Fibroblast of skin of right quadriceps (primary cell): ENCODE measurements at places on chromosomes 1 and 21.

DNA sequence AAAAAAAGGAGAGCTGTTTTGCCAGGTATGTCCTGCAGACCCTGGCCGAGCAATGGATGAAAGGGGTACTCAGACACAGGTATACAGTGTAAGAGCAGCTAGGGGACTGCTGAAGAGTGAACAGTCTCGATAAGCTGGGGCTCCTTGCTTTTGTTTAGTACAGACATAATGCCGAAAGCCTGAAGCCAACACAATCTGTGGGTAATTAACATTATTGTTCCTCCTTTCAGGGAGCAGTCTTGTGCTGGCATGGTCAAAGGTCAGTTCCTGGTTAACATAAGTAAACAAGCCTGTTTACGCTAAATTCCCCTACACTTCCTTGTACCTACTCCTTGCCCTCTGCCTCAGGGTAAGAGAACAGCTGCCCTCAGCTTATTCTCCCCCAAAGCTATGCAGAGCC, 272.3 kb upstream of the ST6GALNAC5 start:
- DNase-seq = no peak

GRCh38 chr1:150974580-150975478, at the start of gene CERS2:
Gene CERS2 (minus strand): TSS chr1:150974835. CDS start chr1:150969090, 5,745 bp downstream.
- peak; percentile 84 for DNase-seq

DNA sequence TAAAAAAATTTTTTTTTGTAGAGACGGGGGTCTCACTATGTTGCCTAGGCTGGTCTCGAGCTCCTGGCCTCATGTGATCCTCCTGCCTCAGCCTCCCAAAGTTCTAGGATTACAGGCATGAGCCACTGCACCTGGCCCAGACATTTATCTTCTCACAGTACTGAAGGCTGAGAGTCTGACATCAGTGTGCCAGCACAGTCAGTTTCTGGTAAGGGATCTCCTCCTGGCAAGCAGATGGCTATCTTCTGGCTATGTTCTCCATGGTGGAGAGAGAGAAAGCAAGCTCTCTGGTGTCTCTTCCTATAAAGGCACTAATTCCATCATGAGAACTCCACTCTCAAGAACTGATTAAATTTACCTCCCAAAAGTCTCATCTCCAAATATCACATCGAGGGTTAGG, 57.8 kb upstream of the C1orf185 start:
- no peak for DNase-seq

DNA sequence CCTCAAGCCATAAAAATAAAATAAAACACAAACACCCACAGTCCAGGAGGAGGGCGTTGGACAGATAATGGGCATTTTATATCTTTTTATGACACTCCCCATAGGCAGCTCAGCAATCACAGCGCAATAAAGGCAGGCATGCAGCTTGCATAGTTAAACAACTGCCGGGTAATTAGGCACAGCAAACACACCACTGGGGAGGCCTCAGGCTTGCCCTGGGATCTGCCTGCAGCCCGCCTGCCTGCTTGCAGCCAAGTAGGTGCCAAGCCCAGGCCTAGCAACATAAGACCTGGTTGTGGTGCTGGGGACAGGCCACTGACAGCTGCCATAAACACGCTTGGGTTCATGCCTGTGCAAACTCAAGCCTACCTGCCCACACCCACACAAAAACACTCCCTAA, 54.2 kb downstream of the DMAP1 start:
- DNase-seq = no peak

DNA sequence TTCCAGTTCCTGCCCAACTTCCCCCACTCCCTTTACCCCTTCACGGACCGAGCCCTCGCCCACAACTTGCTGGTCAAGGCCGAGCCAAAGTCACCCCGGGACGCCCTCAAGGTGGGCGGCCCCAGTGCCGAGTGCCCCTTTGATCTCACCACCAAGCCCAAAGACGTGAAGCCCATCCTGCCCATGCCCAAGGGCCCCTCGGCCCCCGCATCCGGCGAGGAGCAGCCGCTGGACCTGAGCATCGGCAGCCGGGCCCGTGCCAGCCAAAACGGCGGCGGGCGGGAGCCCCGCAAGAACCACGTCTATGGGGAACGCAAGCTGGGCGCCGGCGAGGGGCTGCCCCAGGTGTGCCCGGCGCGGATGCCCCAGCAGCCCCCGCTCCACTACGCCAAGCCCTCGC, 42.1 kb upstream of the ARHGEF16 start:
- DNase-seq = no peak

DNA sequence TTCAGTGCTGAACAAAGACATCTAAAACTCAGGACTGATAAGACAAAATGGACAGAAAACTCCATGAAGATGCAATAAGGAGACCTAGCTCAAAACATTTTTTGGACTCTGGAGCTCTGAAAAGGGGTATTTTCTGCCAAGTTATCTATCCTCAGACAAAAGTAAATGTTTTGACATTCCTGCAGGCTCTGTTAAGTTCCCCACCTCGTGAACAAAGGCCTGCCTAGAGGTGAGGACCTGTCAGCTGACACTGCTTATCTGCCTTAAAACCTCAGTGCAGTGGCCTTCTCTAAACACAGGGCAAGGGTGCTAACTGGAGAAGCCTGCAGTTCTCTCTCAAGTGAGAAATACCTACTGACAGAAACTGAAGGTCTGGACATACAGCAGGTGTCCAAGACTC, 41.1 kb downstream of the COLGALT2 start:
- DNase-seq = no peak

DNA sequence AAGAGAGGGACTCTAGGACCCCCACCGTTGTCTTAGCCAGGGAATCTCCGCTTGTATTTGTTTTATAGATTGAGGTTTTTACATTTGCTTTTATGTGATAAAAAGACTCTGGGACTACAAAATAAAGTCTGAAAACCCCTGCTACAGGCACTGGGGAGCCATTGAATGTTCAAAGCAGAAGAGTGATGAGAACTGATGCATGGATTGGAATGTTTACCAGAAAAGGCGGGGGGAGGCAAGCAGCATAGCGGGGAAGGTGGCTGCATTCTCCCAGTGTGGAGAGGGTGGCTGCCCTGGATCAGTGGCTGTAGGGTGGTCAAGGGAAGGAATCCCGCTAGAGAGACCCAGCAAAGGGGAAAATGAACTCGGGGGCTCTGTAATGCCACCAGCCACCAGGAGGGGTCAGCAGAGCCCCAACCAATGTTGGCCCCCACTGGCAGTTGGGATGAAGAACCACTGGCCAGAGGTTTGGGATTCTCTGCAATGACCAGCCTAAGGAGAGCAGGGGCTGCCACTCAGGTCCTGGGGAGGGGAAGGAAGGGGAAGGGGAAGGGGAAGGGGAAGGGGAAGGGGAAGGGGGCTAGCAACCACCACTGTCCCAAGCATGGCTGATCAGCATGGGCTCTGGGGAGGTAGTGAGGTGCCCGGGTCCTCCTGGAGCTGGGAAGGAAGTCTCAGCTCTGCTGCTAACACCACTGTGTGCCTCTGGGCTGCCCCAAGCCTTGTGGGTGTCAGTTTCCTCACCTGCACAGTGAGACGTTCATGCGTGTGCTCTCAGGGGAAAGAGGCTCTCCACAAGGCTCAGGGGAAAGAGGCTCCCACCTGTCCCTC, 19.2 kb upstream of the PEF1 start:
- peak; percentile 32 for DNase-seq

GRCh38 chr1:153348511-153349362, at the start of gene PGLYRP4:
Gene PGLYRP4 (minus strand): TSS chr1:153348841. CDS start chr1:153347932, 909 bp downstream.
- no peak for DNase-seq

- DNase-seq = no peak
Observed at GRCh38 chr21:18146820-18147219, 97.8 kb upstream of the CHODL start.

DNA sequence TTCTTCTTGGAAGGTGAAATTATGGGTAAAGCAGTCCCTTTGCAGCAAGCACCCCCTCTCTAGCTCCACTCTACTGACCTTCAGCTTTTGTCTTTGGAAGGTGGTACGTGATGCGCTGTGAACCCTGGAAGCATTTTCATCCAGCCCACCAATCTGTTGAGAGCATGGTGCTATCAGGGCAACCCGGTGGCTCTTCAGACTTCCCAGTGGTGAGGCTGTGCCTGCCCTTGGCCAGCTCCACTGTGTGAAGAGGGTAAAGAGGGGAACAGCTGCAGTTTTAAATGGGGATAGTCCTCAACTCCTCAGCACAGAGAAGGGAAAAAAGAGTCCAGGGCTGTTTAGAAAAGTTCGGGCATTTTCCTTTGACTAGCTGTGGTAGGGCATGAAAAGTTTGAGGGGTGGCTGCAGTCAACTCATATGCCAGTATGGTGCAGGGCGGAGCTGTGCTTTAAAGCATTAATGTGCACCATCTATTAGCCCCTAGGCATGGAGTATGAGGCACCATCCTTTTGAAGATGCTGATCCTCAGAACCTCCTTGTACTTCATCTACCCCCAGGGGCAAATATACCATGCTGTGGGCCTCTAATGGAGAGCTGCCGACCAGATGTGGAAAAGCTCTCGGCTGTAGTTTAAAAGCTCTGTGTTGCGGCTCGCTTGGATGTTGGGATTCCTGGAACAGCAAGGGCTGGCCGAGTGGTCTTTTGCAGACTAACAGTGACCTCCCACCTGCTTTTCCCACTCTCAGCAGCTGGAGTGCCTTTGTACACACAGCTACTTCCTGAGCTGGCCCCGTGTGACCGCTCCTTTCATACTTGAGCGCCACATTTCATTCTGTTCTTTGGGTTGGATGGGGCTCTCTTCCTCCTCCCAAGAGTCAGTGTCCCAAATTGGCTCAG, 123.0 kb downstream of the PEX14 start:
- no peak for DNase-seq

DNA sequence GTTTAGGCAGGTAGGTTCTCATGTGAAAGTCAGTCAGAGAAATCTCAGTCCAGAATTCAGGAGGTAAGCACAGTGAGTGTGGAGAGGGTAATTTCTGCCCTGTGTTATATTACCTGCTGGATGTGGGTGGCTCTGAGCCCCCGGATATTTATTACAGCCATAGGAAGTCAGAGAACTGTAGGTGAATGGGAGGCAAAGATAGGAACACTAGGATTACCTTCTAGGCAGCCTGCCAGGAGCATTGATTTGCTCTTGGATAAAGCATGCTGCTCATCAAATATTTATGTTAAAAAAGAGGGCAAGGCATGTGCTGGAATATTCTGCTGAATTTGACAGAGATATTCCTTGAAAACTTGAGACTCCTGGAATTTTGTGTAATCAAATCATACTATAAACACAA, 8.5 kb downstream of the GNG12 start:
- DNase-seq = no peak

DNA sequence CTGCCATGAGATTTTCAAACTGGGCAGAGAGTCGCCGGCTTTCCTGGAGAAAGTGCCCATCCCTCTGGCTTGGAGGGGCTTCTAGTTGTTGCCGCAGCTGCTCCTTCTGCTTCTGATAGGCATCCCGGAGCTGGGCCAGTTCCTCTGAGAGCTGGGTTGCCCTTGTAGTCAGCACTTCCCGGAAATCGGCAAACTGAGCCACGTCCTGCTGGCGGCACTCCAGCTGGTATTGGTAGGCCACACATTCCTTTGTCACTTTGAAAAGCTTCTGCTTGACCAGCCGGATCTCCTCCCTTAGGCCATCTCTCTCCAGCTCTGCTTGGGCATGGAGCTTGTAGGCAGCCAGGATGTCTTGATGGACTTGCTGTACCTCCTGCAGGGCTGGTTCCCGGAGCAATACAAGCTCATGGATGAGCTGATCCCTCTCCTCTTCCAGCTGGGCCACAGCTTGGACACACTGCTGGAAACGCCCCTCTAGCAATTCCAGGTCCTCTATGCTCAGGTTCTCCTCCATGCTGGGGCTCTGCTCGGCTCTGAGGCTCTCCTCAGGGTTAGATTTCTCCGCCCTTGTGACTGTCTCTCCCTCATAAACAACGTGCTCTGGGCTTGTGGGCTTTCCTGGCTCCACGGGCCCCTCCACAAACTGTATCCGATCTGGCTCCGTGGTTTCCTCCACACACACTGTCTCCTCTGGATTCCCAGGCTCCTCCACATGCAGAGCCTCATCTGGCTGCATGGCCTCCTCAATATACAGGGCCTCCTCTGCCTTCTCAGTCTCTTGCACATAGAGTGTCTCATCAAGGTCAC, 7.3 kb downstream of the SYNC start:
- DNase-seq = peak; percentile 53

DNA sequence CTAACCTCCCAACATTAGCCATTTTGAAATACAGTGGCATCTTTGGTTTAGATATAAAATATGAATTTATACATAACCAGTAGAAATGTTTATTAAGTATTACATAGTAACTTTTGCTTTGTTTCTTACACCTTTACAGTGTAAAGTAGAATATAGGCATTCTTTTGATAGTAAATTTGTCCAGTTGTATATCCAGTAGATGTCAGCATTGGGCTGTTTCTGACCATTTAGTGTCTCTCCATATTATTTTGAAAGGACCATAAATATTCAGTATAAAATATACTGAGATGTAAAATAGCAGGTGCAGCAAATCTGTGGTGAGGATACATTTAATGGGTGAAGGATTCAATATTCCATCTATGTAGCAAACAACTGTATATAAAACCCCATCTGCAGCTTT, 115.8 kb upstream of the ZRANB2 start:
- DNase-seq = peak; percentile 20

DNA sequence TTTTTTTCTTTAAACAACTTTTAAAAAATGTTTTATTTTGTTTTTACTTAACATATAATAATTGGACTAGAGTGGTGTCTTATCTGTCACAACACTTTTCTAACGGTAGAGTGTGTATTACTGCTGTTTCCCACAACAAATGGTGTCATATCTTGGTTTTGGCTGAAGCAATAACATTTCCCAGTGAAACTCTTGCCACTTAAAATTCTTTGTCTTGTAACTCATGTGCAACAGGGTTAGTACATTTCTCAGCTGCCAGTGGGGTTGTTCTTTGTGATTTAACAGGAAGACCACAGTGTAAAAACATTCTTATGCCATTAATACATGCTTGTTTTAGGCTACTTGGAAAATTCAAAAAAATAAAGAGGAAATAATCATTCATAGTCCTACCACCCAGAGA, 43.5 kb downstream of the ALPL start:
- DNase-seq = peak; percentile 92

GRCh38 chr1:173639102-173639501, 4.0 kb downstream of the TEX50 start:
- no peak for DNase-seq

- no peak for DNase-seq
Observed at GRCh38 chr1:202085682-202086373, 36.9 kb upstream of the GPR37L1 start.

DNA sequence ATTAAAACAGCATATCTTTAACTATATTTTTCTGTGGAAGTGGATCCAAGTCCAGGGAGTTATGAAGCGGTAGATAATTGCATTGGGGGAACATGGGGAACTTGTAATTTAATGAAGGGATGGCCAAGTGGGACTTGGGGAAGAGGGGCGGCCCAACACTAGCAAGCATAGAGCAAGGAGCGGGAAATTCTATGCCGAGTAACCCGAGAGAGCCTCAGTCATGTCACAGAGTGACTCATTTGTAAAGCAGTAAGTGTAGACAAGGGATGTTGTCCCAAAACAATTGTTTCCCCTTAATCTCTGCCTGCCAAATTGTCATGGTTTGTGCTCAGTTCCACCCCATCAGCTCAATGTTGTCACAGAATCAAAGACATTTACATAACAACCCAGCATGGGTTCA, 620.1 kb downstream of the AJAP1 start:
- no peak for DNase-seq

DNA sequence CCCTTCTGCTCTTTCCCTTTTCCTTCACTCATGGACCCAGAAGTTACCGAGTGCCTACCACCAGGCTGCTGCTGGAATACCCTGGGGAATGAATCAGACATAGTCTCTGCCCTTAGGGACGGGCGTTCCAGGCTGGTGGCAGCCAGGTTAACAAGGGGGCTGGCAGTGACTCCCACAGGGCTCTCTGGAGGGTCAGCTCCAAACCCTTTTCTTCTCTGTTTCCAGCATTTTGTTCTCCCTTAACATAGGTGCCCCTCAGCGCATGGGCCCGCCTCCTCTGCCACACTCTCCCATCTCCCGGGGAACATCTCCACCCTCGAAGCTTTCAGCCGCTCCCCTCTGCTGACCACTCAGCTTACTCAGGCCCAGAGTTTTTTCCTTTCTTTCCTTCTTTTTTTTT, 62.9 kb upstream of the LRP8 start:
- DNase-seq = no peak
